C1 segment of cervical spinal cord (tissue), 14 donors: ENCODE measurements at places on chromosomes 12 and 14.
A peak's percentile ranks its signal among the peaks of the same experiment; 100 is the strongest.

DNA sequence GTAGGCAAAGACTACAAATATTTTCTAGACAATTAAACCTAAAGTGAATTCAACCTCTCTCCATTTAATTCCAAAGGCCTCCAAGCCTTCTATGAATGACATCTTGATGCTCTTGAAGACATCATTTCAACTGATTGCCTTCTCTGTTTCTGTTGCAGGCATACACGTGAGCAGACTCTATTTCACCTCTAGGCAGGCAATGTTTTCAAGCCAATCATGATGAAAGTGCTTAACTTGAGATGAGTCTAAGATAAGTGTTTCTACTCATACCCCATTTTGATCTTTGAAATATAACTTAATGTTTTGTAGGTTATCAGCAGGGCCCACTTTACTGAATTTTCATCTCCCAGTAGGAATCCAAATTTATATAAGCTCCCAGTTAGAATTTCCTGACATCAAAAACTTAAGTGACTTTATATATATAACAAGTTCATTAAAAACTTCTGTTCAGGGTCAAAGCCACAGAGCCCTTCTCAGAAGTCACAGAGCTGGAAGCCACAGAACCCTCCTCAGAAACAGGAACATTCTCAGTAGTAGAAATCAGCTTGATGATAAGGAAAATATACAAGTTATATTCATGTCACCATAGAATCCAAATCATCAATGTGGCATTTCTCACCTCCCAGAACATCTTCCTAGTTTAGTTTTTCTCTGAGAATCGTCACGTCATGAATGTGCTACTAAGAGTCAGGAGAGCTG is 108.5 kb downstream of the PHLDA1 start:
- DNase-seq = no peak

- no peak for DNase-seq
These were observed 16.0 kb downstream of the MRPL42 start for GRCh38 chr12:93483151-93483807.

- no peak for DNase-seq
These were observed 19.3 kb downstream of the KLHL28 start for GRCh38 chr14:44942436-44942835.

- peak; percentile 55 for DNase-seq
These were observed at the start of gene RNU6-7 for GRCh38 chr14:32201816-32202490. RNU6-7 (plus strand) TSS chr14:32202045.

DNA sequence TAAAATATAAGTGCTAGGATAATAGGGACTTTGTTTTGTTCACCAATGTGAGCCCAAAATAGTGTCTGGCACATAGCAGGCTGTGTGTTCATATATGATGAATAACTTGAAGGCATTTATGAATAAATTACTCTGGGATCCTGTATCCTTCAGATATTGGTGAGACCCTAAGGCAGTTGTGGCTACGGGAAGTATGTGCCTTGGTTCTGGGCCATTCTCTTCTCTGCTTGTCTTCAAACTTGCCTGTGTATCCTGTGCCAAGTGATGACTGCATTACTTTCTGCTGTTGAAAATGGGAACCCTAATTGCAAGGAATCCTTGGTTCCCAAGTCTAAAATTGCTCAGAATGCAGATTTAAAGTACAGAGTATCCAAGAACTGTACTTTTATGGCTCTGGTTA is 67.6 kb upstream of the KTN1 start:
- DNase-seq = no peak

GRCh38 chr14:57834961-57835360 is 30.9 kb downstream of the SLC35F4 start:
- DNase-seq = no peak

DNA sequence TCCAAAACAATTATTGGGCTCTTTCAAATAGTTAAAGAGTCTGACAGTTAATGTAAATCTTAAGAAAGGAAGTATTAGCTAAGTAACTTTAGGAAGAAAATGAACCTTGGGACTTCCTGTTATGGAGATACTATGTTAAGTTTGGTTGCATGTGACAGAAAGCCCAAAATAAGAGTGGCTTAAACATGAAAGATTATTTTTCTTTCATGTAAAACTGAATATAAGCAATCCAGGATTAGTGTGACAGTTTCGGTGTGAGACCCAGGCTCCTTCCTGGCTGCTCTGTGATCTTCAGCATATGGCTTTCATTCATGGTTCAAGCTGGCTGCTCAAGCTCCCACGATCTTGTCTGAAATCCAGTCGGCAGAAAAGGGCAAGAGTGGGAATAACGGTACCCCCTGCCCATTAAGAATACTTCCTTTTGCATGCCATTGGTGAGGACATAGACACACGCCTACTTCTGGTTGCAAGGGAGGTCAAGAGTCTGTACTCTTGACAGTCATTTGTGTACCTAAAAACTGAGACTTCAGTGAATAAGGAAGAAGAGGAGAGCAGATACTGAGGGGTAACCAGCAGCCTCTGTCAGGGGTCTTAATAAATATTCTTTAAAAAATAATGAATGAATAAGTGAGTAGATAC is 2.2 kb upstream of the RPAP3 start:
- no peak for DNase-seq
